ENCODE measurements at places on chromosomes 3 and 15. TPM values are rescaled to one million over a fixed set of nuclear protein-coding genes. Genes with fewer than 3 reads are reported as not detected.
A peak's percentile ranks its signal among the peaks of the same experiment; 100 is the strongest.

- no peak overlapping the region for H3K27ac ChIP-seq
- H3K27me3 ChIP-seq: no peaks in the 10 kb centered on the region
- no peaks in the 10 kb centered on the region for H3K4me1 ChIP-seq
- H3K36me3 ChIP-seq: no peaks in the 10 kb centered on the region
- no peak overlapping the region for H3K4me3 ChIP-seq
Observed at GRCh38 chr3:49636883-49637609, 37.1 kb upstream of the APEH start.

DNA sequence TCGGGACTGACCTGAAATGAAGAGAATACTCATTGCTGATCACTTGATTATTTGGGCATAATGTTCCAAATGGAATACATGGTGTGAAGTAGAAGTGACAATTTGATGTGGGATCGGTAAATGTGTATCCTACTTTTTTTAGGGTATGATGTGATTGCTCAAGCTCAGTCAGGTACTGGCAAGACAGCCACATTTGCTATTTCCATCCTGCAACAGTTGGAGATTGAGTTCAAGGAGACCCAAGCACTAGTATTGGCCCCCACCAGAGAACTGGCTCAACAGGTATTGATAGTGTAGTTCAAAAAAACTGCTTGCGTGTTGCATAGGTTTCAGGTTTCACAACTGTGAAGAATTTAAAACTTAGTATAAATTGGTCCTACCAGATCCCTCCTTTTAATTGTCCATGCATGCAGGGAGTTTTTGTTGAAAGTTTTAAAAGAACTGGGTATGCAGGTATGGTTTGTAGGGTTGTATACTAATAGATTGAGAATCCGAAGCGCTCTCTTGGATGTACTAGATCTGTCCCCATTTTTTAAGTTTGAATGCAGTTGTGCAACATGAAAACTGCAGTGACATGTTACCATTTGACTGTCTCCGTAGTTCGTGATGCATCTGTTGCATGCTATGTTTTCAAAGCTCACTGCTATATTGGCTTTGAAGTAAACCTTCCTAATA is 1.6 kb downstream of the EIF4A2 start:
- no peak for DNase-seq
- H3K27me3 ChIP-seq: no peaks in the 10 kb centered on the region
- peak overlapping the region; percentile 95 for H3K27ac ChIP-seq

Gene CIB2
- total RNA-seq: 0.67 TPM

DNA sequence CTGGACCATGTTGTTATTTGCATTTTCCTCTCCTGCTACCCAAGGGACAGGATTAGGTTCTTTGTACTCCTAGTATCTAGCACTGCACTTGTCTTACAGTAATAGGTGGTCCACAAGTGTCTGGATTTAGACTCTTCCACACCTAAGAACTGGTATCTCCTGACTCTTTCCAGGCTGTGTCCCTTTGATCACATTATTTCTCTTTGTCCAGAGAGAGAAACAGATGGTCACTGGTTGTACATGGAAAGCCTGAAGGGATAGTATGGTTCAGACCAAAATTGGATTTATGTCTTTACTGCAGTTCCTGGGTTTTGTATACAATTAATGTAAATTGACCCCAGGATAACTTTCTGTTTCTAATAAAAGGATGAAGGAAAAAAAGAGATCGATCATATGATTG is 64.0 kb downstream of the PDE8A start:
- no peaks in the 10 kb centered on the region for H3K36me3 ChIP-seq
- no peak overlapping the region for H3K4me3 ChIP-seq
- H3K27me3 ChIP-seq: no peaks in the 10 kb centered on the region
- DNase-seq: no peak
- no peak overlapping the region for H3K27ac ChIP-seq

- H3K36me3 ChIP-seq: no peaks in the 10 kb centered on the region
- H3K27me3 ChIP-seq: no peaks in the 10 kb centered on the region
- peaks cover 13% of the 10 kb centered on the region for H3K4me1 ChIP-seq
- H3K4me3 ChIP-seq: no peak overlapping the region
Observed at GRCh38 chr15:41666353-41666920, 6.2 kb downstream of the MGA start.

- no peaks in the 10 kb centered on the region for H3K27me3 ChIP-seq
- H3K27ac ChIP-seq: no peak overlapping the region
- H3K4me1 ChIP-seq: peaks cover 29% of the 10 kb centered on the region
- no peak for DNase-seq
- peak overlapping the region; percentile 70 for H3K4me3 ChIP-seq
- H3K36me3 ChIP-seq: peaks cover 9% of the 10 kb centered on the region
Observed at GRCh38 chr3:141401573-141402475, 33.5 kb downstream of the ZBTB38 start.

Gene AP4E1
- 15.9 TPM for total RNA-seq

- no peaks in the 10 kb centered on the region for H3K4me1 ChIP-seq
- DNase-seq: no peak
- no peaks in the 10 kb centered on the region for H3K27me3 ChIP-seq
- no peak overlapping the region for H3K27ac ChIP-seq
Observed at GRCh38 chr3:146569314-146569713, 24.9 kb upstream of the PLSCR1 start.

DNA sequence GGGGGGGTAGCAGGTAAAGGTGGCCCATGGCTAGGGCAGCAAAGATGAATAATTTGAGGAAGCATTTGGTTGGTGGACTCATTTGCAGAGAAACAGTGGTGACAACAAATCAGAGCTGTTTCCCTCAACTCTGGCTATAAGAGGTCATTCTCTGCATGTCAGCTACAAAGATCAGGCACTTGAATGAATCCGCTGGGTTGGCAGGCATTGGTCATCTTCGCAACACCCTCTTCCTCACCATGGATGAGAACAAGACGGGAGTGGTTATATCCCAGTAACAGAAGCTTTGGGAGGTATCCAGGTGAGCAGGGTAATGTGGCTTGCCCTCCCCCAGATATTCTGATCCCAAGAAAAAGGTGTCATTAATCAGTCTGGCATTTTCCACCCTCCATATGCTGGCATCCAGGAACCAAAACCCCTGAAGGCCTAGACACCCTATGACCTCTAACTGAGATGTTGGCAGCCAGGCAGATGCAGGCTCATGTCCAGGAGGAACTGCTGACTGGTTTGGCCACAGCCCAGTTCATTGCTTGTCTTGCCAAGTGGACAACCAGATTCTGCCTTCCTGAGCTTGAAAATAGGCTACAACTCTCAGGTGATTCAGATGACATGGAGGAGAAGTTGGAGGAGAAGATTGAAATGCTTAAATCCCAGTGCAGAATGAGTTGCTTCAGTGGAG is 108.9 kb upstream of the TRIM42 start:
- no peak for DNase-seq
- H3K27me3 ChIP-seq: no peaks in the 10 kb centered on the region
- H3K36me3 ChIP-seq: no peaks in the 10 kb centered on the region
- no peak overlapping the region for H3K4me3 ChIP-seq
- H3K4me1 ChIP-seq: no peaks in the 10 kb centered on the region

- no peak overlapping the region for H3K27ac ChIP-seq
- no peaks in the 10 kb centered on the region for H3K36me3 ChIP-seq
- no peaks in the 10 kb centered on the region for H3K27me3 ChIP-seq
- no peaks in the 10 kb centered on the region for H3K4me1 ChIP-seq
- no peak overlapping the region for H3K4me3 ChIP-seq
Observed at GRCh38 chr15:67358812-67359211, 104.2 kb downstream of the IQCH start.

DNA sequence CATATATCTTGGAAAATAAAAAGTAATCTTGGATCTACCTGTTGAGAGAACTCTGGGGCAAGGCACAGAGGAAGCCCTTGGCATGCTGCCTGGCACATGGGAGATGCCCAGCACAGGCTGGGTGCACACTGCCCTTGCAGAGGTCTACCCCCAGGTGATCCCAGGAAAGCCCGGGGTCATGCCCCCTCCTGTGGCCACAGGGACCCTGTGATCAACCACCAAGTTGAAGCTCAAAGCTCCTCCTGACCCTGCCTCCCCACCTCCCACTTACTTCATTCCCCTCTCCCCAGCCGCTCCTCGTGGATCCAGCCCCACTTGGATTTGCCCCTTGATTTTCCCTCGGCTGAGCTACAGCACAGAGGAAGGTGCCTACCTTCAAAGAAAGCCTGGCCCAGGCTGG is 62.7 kb upstream of the LARS2 start:
- H3K36me3 ChIP-seq: no peaks in the 10 kb centered on the region
- no peaks in the 10 kb centered on the region for H3K4me1 ChIP-seq
- no peaks in the 10 kb centered on the region for H3K27me3 ChIP-seq
- H3K4me3 ChIP-seq: no peak overlapping the region
- no peak for DNase-seq

DNA sequence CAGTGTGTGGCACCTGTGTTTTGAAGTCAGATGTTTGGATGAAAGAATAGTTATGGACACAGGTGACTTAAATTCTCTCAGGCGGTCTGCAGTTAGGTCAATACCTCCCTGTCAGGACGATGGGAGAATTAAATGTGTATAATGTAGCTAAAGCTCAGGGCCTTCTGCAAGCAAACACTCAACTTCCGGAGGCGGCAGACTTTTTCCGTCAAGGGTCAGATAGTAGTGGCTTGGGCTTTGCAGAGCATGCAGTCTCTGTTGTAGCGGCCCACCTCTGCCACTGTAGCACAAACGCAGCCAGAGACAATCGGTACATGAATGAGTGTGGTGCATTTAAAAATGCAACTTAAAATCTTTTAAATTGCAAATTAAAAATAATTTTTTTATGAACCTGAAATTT is 47.4 kb downstream of the CMTM8 start:
- H3K4me3 ChIP-seq: no peak overlapping the region
- H3K4me1 ChIP-seq: peaks cover 35% of the 10 kb centered on the region
- H3K36me3 ChIP-seq: no peaks in the 10 kb centered on the region
- H3K27ac ChIP-seq: no peak overlapping the region

- H3K4me1 ChIP-seq: no peaks in the 10 kb centered on the region
- no peaks in the 10 kb centered on the region for H3K36me3 ChIP-seq
- H3K27me3 ChIP-seq: no peaks in the 10 kb centered on the region
- no peak for DNase-seq
Observed at GRCh38 chr3:20811631-20812030, 625.6 kb upstream of the SGO1 start.

- no peak overlapping the region for H3K4me3 ChIP-seq
- H3K27ac ChIP-seq: peak overlapping the region; percentile 66
- H3K4me1 ChIP-seq: peaks cover 55% of the 10 kb centered on the region
- no peaks in the 10 kb centered on the region for H3K27me3 ChIP-seq
- no peaks in the 10 kb centered on the region for H3K36me3 ChIP-seq
- DNase-seq: no peak
Observed at GRCh38 chr3:188158731-188159310, 4.9 kb downstream of the LPP start.

Gene ASB14
- total RNA-seq: not detected

Gene ZNF860
- 4.7 TPM for total RNA-seq

DNA sequence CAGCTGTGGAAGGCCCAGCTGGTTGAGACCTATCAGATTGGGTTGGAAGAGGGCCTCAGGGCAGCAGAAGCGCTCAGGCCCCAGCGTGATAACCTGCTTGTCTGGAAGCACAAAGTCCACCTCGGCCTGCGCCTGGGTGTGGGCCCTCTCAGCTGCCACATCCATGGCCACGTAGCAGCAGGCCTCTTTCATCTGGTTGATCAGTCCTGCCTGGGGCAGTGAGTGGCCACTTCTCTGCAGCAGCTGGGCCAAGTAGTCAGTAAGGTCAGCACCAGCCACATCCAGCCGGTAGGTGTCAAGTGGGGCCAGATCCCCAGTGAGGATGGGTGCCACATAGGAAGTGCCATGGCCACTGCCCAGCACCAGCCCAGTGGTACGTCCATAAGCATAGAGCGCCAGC is 3.9 kb upstream of the CAMKV start:
- no peaks in the 10 kb centered on the region for H3K27me3 ChIP-seq
- peak overlapping the region; percentile 65 for H3K27ac ChIP-seq
- no peak overlapping the region for H3K4me3 ChIP-seq
- peak; percentile 86 for DNase-seq

DNA sequence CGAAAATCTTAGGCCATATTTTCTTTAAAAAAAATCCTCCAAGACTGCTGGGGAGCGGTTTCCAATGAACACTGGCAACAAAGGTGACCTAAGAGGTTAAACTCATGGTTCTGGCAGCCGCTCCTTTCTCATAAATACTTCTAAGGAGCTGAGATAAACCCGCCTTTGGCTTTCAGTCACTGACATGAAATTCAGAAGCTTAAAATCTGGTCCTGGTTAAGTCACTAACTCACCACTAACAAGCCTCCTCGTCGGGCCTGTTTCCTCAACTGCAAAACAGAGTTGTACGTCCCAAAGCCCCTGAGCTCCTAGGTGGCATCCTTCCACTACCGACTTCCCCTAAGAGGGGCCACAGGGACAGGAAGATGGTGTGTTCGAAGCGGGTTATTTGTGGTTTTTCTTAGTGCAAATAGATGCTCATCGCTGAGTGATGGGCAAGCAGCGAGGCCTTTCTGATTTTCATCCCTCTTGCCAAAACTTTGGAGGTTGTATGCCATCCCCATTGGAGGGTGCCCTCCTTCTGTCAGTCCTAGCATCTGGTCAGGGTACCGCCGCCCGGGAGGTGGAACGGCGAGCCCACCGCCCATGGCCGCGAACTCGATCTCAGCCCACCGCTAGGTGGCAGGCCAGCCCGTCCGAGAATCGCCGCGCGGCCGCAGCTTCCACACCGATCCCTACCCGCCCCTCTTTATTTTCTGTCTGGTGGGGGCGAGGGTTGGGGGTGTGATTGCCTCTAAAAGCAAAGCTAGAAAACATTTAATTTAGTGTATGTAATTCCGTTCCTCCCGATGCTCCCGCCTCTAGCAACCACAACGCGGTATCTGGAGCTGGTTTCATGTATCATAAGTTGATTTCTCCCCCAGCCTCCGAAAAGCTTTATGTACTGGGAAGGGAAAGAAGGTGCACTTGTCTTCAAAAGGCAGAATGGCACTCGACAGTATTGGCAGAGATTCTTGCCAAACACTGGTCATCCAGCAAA is 4.6 kb downstream of the BCL6 start:
- DNase-seq: peak; percentile 50
- H3K36me3 ChIP-seq: peaks cover 1% of the 10 kb centered on the region
- H3K27me3 ChIP-seq: no peaks in the 10 kb centered on the region
- H3K4me1 ChIP-seq: peaks cover 13% of the 10 kb centered on the region

DNA sequence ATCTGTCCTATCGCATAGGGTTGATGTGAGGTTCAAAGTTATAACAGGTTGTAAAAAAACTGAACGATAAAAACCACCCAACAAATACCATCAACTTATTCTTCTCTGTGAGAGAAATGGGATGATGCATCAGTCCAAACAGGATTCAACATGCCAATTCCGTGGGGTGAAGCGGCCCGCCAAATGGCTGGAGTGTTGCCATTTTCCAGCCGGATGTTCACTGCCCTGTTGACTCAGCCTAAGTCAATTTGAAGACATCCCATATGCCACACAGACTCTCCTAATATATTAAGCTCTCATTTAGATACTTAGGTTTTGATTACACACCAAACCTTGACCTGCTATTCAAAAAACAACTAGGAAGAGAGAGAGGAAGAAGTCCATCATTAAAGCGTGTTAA is 311.1 kb downstream of the VPS13C start:
- H3K4me3 ChIP-seq: no peak overlapping the region
- DNase-seq: no peak
- no peak overlapping the region for H3K27ac ChIP-seq
- no peaks in the 10 kb centered on the region for H3K27me3 ChIP-seq

Gene FBLN2
- total RNA-seq: 48.8 TPM
